Effector memory CD8-positive, alpha-beta T cell (primary cell): ENCODE measurements at places on chromosomes 3 and 15.

DNA sequence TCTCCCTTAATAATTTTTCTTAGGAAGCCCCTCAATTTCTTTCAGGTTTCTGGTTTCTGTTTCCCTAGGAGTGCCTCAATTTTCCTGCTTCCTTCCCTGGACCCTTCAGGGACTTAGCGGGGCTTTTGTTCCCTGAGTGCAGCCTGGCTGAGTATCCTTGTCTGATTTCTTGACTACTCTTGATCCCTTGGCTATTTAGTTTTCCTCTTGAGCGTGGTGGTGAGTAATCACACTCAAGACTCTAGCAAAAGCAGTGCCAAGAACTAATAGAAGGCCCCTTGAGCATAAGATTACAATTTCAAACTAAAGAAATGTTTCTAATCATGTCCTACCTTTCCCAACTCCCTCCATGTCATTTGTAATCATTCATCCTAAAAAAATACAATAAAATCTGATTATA, 94.3 kb upstream of the C3orf80 start:
- no peak for DNase-seq

DNA sequence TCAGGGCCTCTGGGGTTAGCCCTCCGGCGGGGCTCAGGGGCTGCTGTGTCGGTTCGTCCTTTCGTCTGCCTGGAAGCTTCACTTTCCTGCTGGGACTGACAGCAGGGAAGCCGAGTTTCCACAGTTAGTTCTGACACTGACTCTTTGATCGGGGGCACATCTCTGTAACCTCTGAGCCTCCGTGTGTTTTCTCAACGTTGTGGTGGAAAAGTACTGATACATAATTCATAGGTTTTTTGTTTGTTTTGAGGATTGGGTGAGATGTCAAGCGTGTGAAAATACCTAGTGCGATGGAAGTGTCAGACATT, 481 bp downstream of the AP4E1 start:
- DNase-seq: no peak

DNA sequence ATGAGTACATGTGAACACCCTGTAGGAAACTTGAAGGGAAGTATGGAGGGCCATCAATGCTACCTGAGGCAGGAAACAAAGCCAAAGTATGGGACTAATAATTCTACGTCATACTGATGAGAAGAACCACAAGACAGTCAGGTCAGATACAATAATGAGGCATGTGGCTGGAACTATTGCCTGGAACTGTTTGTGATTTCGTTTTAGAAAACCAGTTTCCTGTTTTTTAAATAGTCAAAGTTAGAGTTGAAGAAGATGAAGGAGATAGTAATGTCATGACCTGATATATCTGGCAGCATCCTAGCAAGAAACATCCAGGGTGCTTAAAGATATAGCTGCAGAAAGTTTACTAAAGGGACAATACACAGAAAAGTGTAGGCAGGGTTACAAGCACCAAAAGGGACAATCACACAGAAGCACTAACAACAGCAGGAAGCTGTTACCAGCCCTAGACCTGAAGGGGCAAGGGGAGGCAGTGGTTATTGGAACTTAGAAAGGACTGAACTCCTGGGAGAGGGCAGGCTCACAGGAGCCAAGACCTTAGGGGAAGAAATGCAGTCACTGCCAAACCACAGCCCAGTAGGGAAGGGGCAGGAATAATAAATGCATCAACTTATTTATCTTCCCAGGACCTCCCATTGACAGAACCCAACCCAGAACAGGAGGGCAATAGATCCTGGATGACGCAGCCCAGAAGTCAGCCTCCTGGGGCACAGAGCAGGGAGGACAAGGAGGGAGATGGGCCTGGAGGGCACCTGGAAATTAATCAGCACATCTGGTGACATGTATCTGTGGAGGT, 302.1 kb upstream of the STT3B start:
- no peak for DNase-seq

- DNase-seq: no peak
Measured at GRCh38 chr3:38229036-38229435, 36.6 kb upstream of the SLC22A13 start.

DNA sequence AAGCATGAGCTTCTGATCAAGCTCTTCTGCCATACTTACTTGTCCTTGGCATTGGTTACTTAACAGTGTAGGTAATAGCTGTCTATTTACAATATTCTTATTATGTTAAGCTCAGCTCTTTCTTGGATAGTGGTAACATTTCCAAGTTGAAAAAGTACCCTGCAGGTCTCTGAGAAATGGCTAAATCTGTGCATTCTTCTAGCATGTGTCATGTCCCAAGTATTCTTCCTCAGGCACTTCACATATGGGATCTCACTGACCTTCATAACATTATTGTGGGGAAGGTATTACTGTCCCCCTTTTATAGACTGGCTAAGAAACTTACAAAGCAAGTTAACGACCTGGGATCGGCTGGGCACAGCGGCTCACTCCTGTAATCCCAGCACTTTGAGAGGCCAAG, 236.1 kb downstream of the RORA start:
- DNase-seq: no peak

DNA sequence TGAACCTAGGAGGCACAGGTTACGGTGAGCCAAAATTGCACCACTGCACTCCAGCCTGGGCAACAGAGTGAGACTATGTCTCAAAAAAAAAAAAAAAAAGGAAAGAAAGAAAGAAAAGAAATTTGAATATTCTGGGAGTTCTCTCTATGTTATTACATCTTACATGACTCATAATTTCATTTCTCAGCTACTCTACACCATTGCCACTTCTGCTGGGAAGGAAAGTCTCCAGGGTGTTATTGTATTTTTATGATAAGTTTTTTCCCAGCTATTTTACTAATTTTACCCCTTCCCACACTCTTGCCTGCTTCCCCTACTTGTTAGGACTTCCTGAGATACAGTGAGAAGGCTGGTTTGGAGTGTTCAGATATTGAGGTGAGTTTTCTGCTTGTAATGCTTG, 69.7 kb upstream of the UMPS start:
- DNase-seq: no peak
